ENCODE measurements at places on chromosomes 5 and 9.

GRCh38 chr9:92444841-92445240, 20.6 kb upstream of the OMD start:
- no peak for DNase-seq

- no peak for DNase-seq
These were observed 72.3 kb upstream of the ANXA1 start for GRCh38 chr9:73079326-73079725.

GRCh38 chr9:129469188-129469987, 151.5 kb downstream of the C9orf50 start:
- DNase-seq, result no peak

DNA sequence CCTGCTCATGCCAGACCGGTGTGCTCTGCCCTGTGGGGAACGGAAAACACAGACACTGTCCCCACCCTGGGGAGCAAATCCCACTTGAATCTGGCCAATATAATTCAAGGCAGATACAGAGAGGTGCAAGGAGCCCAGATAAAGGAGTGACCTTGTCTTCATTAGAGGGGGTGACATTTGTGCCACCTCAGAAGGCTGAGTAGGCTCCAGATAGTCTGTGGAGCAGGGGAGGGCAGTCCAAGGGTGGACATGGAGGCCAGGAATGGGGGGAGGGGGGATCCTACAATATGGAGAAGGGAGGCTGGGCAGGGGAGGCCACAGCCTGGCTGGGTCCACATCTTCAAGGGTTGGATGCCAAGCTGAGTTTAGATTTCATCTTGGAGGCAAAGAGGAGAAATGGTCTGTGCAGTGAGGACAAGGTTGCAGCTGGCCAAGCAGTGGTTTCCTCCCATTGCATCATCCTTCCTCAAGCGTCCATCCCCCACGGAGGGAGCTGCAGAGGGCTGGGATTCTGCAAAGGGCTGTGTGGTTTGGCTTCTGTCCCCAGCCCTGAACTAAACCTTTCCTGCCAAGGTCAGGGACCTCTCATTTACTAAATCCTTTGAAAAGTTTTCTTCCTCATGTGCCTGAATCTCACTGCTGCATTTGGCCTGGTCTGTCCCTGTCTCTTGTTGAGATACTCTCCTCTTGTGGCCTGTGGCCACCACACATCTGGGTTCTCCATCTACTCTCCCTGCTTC, 60.1 kb downstream of the GALNT12 start:
- no peak for DNase-seq

DNA sequence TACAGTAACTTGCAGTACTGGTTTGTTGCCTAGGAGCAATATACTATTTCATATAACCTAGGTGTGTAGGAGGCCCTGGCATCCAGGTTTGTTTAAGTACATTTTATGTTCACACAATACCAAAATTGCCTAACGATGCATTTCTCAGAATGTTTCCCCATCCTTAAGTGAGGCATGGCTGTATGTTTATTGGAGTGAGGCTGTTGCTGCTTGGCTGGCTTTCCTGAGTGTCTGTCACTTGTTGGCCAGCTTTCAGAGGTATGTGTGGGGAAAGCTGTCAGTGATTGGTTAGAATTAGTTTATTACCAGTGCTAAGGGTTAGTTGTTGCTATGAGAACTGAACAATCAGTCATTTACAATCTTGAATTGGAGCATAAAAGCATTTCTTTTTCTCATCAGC, 154.1 kb upstream of the CDH12 start:
- no peak for DNase-seq

- no peak for DNase-seq
These were observed 281.9 kb downstream of the DRD1 start for GRCh38 chr5:175162036-175162435.

DNA sequence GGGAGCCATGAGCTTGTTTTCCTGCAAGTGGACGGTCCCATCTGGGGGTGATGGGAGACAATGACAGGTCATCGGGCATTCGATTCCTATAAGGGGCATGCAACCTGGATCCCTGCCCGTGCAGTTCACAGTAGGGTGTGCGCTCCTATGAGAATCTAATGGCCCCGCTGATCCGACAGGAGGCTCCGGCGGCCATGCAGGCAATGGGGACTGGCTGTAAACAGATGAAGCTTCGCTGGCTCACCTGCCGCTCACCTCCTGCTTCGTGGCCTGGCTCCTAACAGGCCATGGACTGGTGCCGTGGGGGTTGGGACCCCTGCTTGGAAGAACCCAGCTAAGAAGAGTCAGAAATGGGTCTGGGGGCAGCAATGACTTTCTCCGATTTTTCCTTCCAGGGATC, 21.0 kb downstream of the PAEP start:
- DNase-seq, result no peak

DNA sequence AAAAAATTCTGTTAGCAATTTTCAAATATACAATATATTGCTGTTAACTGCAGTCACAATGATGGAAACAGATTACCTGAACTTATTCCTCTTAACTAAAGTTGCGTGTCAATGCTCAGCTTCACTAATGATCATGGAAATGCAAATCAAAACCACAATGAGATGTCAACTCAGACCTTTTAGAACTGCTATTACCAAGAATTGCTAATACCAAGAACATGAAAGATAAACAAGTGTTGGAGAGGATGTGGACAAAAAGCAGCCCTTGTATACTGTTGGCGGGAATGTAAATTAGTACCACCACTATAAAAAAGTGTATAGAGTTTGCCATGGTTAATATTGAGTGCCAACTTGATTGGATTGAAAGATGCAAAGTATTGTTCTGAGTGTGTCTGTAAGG, 1409.7 kb upstream of the CDH18 start:
- DNase-seq, result no peak

GRCh38 chr9:70257991-70258691, 637 bp upstream of the SMC5 start:
- no peak for DNase-seq

GRCh38 chr9:134967547-134967930, 49.8 kb upstream of the FCN1 start:
- DNase-seq, result no peak

DNA sequence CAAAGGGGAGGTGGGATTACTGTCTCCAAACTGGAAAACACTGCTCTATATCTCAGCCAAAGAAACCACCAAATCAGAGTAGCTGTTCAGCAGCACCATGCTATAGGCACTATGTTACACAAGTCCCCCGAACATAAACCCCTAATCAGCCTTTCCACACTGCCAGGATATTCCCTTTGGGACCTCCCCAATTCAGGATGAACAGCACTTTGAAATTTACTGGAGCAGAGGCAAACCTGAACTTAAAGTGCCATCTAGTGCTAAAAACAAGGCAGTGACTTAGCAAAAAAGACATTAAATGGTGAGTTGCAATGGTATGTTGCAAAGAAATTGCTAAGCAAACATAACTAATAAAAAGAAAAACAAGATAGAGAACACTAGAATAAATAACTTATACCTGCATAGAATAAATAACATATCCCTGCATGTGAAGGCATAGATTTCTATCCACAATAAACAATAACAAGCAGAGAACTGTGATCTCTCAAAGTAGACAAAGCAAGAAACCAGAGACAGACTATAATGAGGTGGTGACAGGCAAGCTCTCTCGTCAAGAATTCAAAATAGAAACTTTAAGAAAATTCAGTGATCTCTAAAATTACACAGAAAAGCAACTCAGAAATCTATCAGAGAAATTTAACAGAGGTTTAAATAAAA, 584.4 kb upstream of the ACO1 start:
- DNase-seq, result no peak

GRCh38 chr5:141615991-141616720, 2.6 kb downstream of the DIAPH1 start:
- no peak for DNase-seq

GRCh38 chr9:85182383-85182782, 512.9 kb downstream of the NTRK2 start:
- no peak for DNase-seq

DNA sequence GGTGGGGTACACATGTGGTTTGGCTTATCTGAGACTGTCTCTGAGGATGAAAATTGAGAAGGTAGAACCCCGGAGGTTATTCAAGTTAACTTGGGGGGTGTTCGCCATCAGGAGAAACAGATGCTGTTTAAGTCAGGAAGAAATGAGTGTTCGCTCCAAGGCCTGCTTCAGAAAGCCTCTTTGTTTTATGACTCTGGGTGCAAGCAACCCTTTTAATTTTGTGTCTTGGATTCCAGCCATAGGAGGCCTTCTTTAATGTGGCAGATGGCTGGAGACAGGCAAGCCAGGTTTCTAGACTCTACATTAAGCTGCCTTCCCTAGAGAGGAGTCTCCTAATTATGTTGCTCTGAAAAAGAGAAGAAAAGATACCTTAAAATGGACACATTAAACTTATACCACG, 4.2 kb upstream of the SMAD5 start:
- no peak for DNase-seq

GRCh38 chr9:2817999-2818803, 25.7 kb downstream of the PUM3 start:
- no peak for DNase-seq

DNA sequence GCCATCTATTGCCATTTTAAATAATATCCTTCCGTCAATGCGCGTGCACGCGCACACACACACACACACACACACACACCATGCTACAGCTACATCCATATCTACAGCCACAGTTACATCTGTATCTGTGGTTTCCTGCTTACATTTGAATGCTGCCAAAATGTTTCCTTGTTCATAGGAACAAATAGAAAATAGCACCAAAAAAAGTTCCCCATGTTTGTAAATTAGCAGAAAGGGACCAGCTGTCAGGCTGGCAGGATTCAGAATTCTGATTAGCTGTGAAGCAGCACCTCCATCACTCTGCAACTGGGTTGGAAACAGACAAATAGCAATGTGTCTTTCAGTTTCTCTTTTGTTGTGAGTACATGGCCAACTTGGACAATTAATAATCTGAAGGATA, 601.5 kb downstream of the IRX1 start:
- DNase-seq, result no peak

GRCh38 chr5:34035756-34036155, 7.3 kb downstream of the C1QTNF3 start:
- no peak for DNase-seq

GRCh38 chr9:95506678-95507463, 9.9 kb downstream of the PTCH1 start:
- DNase-seq, result no peak

GRCh38 chr9:38061326-38061977, 7.6 kb downstream of the SHB start:
- DNase-seq, result no peak

- DNase-seq, result no peak
These were observed 153.8 kb downstream of the AUH start for GRCh38 chr9:91207729-91208418.

DNA sequence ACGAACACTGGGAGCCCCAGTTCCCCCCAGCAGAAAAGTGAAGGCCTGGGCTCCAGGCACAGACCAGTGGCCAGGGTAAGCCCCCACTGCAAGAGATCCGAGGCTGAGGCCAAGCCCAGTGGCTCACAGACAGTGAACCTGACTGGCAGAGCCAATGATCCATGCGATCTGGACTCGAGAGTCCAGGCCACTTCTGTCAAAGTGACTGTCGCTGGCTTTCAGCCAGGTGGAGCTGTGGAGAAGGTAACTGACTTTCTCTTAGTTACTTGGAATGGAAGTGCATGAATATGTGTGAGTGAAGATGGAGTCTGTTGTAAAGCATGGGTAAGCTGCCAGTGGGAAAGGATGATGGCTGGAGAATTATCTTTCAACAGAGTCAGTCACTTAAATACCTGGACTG, 99.7 kb downstream of the GOLPH3 start:
- no peak for DNase-seq

GRCh38 chr5:74196233-74196632, 444.3 kb downstream of the ENC1 start:
- DNase-seq, result no peak

DNA sequence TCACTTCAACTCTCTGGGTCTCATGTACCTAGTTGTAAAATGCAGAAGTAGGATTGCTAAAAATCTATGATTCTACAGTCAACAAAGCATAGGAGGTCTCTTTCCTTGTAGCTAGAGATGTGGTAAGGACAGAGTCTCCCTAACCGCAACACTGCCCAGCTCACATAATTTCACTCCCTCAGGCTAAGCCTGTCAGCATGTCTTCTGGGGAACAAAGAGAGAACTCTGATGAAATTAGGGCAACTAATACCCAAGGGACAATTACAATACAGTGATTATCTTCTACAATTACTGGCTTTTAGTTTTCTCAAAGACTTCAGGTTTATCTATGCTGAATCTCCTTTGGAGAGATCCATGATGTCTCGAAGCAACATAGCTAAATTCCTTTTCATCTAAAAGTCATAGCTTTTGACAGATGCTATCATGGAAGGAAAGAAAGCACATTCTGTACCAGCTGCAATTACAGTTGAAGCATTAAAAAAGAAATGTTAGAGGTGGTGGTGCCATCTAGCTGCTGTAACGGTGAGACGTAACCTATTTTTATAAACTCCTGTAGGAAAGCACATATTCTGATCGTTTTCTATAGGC, 141.1 kb upstream of the TARS1 start:
- no peak for DNase-seq

DNA sequence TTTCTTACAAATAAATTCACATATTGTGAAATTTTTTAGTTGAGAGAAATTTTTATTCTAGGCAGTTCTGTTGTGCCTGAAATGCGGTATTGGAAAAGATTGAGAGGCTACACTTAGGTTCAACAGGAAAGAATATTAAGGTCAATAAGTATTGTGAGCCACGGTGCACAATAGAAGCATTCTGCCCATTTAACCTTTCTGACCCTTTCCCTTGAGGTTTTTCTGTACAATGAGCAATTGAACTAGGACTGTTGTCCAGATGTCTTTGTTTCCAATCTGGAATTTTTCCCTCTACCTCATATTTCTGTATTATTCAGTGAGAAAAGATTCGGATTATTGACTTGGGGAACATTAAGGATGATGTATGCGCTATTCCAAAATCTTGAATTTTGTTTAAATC, 205.2 kb downstream of the NR3C1 start:
- no peak for DNase-seq

DNA sequence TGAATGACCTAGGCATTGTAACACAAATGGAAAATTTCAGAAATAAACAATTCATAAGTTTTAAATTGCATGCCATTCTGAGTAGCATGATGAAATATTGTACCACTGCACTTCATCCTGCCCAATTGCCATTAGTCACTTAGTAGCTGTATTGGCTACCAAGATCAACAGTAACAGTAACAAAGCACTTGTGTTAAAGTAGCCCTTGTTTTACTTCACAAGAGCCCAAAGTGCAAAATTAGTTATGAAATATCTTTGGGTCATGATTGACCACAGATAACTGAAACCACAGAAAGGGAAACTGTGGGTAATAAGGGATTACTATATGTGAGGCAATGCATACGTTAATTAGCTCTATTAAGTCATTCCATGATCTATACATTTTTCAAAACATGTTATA, 33.3 kb upstream of the RORB start:
- no peak for DNase-seq

DNA sequence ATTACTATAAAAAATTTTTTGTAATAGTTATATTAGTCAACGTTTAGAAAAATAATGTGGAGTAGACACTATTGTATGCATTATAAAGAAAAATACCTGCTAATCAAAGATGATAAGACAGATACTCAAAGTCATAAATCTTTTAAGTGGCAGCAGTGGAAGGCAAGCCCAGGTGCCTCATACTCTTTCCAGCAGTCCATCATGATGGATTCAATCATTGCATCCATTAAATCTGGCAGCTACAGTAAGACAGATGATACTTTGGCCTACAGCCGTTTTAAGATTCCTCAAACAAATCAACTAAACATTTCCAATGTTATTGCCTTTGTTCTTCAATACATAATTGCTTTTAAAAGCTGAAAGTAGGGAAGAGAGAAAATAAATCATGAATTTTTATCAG, 1392.9 kb upstream of the NUDT12 start:
- no peak for DNase-seq
